Glomerular endothelial cell (primary cell): ENCODE measurements at places on chromosomes 16 and 17.

GRCh38 chr17:49575679-49576087, at the start of gene NXPH3:
Gene NXPH3, plus strand, starts transcription at chr17:49575871. Its CDS starts 349 bp downstream, at chr17:49576220.
- no peak for DNase-seq

GRCh38 chr17:19414396-19415280, 3.6 kb downstream of the RNF112 start:
- DNase-seq = no peak

- no peak for DNase-seq
Measured at GRCh38 chr16:52634528-52634927, 87.6 kb upstream of the TOX3 start.

- DNase-seq = no peak
Measured at GRCh38 chr17:36879624-36880131, 57.6 kb upstream of the LHX1 start.

GRCh38 chr16:85436636-85437165, 176.4 kb upstream of the GSE1 start:
- no peak for DNase-seq

DNA sequence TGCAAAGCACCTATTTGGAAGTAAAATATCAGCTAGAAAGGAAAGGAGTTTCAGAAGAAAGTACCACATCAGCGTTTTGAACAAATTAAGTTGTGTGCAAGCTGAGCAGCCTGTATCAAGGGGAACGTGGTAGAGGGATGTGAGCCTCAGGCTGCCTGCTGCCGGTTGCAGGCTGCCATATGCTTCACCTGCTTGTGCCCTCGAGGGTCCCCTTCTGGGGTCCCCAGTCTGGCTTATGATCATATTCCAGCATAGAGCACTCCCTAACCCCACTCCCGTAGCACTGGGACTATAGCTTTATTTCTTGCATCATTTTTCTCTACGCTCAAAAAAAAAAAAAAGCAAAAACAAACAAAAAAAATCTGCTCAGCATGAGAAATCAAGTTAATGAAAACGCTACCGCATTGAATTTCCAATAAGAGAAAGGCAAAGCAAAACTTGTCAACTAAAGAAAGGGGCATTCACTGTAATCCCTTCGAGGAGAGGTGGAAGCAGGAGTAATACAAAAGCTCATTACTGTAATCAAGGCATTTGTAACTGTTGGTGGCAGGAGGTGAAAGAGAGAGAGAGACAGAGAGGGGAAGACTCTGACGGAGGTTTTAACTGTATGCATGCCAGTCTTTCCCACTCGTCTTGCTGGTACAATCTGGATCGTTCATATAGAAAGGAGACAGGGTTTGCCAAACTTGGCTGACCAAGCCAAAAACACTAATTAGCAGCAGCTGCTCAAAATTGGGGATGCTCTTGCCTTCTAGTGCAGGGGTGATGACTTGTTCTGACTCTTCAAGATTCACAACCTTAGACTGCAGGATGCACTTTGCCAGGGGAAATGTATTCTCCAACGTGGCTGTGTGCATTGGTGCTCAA, 258.2 kb upstream of the HSBP1 start:
- DNase-seq = no peak

- peak; percentile 89 for DNase-seq
Measured at GRCh38 chr17:68383443-68384321, 73.6 kb downstream of the WIPI1 start.

- no peak for DNase-seq
Measured at GRCh38 chr16:1772908-1773702, at the start of gene MRPS34. Gene MRPS34, minus strand, starts transcription at chr16:1773134. Its CDS starts 15 bp downstream, at chr16:1773119.

DNA sequence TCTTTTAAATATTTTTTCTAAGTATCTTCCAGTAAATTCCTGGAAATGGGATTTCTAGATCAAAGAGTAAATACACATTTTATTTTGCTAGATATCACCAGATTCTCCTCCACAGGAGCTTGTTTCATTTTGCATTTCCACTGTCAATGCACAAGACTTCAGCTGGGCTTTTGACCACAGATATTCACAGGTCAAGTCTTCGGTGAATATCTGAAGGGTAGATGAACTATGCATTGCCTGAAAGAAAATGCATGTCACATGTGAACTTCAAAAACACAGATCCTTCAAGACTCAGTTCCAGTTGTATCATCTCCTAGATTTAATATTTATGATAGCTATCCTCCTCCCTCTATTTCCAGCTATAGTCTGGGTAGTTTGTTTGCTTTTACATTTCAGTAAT, 963.6 kb upstream of the GOT2 start:
- no peak for DNase-seq

DNA sequence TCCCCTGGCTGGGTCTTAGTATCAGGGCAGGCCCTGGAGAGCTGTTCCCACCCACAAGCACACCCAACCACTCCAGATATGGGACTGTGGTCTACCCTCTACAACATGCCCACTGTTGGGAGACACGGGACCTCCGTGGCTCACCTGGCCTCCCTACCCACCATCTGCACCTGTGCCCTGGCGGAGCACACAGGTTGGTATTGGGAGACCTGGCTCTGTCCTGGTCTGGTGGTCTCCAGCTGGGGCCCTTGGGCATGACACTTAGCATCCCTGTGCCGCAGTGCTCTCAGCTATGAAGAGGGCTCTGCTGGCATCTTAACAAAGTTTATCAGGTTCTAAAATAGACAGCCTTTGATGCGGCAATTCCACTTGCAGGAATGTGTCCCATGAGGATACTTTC, 5.8 kb downstream of the C16orf95 start:
- no peak for DNase-seq

DNA sequence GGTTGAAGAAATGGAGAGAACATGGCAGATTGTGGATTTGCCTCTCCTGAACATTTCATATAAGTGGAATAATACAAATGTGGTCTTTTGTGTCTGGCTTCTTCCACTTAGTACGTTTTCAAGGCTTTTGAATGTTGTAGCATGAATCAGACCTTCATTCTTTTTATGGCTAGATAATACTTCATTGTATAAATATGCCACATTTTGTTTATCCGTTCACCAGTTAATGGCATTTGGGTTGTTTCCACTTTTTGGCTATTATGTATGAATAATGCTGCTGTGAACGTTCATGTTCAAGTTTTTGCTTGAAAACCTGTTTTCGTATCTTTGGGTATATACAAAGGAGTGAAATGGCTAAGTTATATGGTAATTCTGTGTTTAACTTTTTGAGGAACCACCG, 130.4 kb downstream of the TANC2 start:
- no peak for DNase-seq

DNA sequence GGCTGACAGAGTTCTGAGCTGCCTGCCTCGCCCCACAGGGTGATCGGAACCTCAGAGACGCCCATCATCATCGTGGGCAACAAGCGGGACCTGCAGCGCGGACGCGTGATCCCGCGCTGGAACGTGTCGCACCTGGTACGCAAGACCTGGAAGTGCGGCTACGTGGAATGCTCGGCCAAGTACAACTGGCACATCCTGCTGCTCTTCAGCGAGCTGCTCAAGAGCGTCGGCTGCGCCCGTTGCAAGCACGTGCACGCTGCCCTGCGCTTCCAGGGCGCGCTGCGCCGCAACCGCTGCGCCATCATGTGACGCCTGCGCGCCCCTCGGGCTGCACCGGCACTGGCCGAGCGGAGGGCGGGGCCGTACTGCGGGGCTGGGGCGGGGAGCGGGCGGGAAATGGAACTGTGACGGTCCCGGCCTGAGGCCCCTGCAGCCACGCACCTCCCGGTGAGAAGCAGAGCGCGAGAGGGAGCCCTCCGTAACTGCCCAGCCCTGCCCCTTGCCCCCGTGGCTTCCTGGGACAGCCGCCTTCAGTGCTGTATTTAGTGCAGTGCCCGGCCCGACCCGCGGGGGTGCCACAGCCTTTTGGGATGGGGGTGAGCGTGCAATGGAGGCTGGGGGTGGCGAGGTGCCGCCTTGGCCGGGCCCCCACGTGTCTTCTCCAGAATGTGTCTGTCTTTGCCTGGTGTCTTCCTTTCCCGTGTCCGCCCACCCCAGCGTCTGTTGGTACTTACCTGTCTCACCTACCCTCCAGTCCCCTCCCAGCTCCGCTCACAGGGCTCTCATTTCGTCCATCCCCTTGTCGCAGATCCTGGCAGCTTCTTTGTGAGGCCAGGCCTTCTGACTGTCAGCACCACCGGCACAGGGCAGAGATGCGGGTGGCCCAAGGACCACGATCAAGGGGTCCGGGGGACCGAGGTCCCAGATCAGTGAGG, 9.8 kb downstream of the RASL10B start:
- no peak for DNase-seq

DNA sequence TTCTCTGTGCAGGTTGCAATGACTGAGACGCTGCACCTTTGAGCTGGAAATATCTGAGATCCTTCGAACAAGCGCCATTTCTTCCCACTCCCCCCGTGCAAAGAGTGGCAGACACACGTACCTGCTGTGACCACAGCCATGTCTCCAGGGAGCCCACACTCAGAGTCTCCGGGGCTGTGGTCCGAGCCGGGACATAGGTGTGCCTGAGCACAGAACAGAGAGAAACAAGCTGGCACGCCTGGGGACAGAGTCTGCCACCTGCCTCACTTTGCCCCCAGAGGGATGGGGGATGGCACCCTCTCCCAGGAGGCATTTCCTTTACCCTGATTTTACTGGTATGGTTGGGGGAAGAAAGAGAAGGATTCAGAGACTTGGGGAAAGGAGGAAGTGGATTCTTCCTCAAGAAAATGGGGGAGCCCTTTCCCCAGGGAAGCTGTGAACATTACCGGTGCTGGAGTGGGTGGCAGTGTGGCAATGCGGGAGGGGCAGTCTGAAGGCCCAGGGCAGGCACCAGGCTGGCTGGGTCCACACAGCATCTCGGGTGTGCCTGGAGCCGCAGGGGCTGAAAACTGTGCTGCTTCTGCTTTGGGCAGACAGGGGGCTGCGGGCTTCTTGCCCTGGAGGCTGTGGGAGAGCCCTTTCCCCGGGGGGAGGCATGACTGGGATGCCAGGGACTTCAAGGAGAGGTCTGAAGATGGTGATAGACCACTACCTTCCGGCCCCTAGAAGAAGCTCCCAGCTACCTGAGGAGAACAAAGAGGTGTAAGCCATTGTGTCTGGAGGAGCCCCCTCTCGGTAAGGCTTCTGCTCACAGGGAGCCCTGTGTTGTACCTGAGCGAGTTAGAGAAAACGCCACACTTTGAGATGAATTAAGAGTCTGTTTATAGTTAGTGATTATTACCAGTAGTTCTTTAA, 6.6 kb upstream of the PIK3R6 start:
- no peak for DNase-seq

GRCh38 chr17:35786941-35787432, 8.5 kb downstream of the MMP28 start:
- DNase-seq = no peak
